ENCODE measurements at places on chromosomes 16 and 17.

- no peak for DNase-seq
These were observed 122.6 kb upstream of the RPL38 start for GRCh38 chr17:74080656-74081582.

GRCh38 chr17:77437017-77437416, 296.2 kb downstream of the SEC14L1 start:
- no peak for DNase-seq

DNA sequence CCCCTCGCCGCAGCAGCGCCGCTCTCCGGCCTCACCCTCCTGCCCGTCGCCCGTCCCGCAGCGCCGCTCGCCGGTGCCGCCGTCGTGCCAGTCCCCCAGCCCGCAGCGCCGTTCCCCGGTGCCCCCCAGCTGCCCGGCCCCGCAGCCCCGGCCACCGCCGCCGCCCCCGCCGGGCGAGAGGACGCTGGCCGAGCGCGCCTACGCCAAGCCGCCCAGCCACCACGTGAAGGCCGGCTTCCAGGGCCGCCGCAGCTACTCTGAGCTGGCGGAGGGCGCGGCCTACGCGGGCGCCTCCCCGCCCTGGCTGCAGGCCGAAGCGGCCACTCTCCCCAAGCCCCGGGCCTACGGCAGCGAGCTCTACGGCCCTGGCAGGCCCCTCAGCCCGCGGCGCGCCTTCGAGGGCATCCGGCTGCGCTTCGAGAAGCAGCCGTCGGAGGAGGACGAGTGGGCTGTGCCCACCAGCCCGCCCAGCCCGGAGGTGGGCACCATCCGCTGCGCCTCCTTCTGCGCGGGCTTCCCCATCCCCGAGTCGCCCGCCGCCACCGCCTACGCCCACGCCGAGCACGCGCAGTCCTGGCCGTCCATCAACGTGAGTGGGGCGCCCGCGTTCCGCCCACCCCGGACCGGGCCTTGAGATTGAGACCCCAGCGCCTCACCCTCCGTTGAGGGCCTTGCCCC, 15.0 kb downstream of the TBKBP1 start:
- DNase-seq, result no peak

DNA sequence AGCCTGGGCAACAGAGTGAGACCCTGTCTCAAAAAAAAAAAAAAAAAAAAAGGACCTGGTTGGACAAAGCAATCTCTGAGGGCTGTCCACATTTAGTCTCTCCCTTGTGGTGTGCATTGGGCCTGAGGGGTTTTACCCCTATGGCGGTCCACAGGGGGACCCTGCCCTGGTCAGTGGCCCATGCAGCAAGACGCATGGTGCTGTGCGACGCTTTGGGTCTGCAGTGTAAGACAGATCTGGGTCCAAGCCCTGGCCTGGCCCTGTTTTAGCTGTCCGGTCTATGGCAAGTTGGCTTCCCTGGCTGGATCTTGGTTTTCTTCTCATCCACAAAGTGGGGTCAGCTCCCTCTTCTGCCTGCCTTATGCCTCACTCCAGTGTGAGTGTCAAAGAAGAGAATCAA, 123.2 kb upstream of the NLRP1 start:
- no peak for DNase-seq

GRCh38 chr16:828891-829290, 28.4 kb upstream of the GNG13 start:
- DNase-seq, result no peak

GRCh38 chr16:78932355-78932943, 668.1 kb downstream of the MAF start:
- no peak for DNase-seq

- DNase-seq, result peak; percentile 28
These were observed 122.9 kb downstream of the METRNL start for GRCh38 chr17:83202002-83203000.

- DNase-seq, result no peak
These were observed 45.0 kb downstream of the RAB11FIP3 start for GRCh38 chr16:470418-470817.

GRCh38 chr16:2592786-2593185, 55.0 kb downstream of the PDPK1 start:
- no peak for DNase-seq

DNA sequence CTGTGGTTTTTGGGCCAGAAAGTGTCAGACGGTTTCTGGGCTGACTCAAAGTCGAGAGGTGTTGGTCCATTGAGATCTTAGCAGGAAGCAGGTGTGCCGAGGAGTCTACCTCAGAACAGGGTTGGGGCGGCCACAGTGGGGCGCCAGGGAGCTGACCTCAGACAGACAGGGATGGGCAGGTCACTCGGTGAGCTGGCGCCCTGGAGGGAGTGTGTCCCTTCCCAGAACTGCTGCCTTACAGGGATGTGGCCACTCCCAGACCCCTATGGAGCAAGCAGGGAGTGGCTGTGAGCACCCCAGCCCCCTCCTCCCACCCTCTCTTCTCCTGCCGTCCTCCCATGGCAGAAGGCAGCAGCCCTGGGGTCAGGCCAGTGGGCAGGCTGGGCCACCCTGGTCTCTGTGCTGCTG, 14.0 kb upstream of the DPEP1 start:
- no peak for DNase-seq

DNA sequence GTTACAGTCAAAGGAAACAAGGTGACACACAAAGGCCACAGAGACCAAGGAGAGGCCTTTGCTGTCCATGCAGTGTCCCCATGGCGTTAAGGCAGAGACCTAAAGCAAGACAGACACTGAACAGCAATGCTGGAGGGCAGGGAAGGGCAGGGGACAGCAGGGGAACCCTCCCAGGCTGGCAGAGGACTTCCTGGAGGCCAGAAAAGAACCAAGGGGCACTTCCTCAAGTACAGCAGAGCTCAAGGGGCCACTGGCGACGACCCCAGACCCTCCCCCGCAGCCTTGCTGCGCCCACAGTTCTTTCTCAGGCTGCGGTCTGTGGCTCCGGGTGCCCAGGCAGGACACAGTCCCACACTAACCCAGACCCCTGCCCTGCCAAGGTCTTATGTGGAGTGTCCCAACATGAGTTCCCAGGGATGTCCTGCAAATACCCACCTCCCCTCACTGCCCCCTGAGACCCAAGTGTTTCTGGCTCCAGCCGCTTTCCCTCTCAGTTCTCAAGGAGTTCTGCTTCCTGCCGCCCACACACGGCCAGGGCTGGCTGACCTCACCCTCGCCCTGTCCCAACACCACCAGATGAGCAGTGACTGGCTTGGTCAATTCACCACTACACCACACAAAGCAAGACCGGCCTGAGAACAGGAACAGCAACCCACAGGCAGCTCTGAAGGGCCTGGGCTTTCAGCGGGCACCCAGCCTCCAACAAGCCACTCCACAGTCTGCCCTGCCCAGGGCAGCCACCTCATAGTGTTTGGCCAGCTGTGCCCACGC, 4.2 kb downstream of the CLCN7 start:
- DNase-seq, result no peak

- DNase-seq, result no peak
These were observed 196.2 kb upstream of the NLRP1 start for GRCh38 chr17:5780476-5780875.

- no peak for DNase-seq
These were observed 604.0 kb upstream of the KIF2B start for GRCh38 chr17:53218723-53219122.

DNA sequence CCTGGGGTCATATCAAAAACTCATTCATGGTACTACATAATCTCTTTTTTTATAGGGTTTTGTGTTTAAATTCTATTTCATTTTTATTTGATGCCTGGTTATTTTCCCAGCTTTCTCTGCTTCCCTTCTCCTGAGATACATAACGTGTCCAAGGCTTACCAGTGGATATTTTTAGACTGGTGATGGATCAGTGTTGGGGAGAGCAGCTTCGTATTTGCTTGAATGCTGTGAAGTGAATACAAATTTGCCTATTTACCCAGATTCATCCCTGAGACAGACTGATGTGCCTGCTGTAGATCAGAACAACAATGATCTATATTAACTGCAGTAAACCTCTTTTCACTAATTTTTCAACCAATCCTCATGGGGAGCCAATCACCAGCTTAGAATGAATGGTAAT, 43.2 kb upstream of the FOXJ1 start:
- DNase-seq, result no peak

- DNase-seq, result no peak
These were observed 3.3 kb upstream of the CMTM1 start for GRCh38 chr16:66562986-66563385.

GRCh38 chr17:78689029-78689428, 93.0 kb downstream of the CYTH1 start:
- DNase-seq, result no peak

All from D341Med (cell line).